ENCODE measurements at places on chromosomes 2 and 18.

DNA sequence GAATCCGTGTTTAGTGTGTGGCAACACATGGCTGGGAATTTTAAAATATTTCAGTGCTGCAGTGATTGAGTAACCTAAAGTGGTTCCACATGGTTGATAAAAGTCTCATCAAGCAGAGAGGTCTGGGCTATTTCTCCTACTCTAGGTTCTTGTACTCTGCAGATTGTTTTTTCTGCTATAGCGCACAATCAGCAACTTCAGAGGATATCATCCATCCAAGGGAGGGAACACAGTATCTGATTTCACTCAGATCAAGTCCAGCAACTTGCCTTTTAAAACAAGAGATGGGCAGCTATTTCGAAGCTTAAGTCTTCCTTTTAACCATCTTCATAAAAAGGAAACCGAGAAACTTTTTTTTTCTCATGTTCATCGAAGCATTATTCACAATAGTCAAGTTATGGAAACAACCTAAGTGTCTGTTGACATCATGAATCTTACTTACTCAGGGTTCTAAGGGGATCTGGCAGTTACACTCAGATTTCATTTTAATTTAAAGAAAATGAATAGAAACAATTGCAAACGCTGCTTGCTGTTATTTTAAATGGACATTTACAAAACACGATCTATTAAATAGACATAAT lies 172.7 kb upstream of the TRIB2 start:
- DNase-seq: no peak

- no peak for DNase-seq
Measured at GRCh38 chr2:99653433-99653832, 163.6 kb upstream of the REV1 start.

DNA sequence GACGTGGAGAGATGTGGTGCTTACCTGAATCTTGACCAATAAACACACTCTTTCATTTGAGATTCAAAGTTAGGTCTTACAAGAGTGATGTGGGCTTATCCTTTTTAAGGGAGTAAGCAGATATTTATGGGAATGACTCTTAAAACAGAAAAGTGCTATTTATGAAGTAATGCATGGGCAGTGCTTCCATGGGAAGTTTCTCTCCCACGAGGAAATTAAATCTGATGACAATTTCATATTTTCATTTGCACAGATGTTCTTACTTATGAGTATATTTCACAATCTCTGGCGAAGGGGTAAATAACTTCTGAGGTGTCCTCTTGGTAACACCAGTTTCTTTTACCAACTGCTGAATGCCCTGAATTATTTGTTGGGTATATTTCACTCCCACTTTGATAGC lies 21.0 kb downstream of the PNPT1 start:
- DNase-seq: no peak

GRCh38 chr2:70978341-70979179 lies at the start of gene ANKRD53:
TSS of gene ANKRD53 (plus strand) at chr2:70978630. CDS start at chr2:70978646, 16 bp downstream.
- DNase-seq: peak; percentile 33

- no peak for DNase-seq
Measured at GRCh38 chr18:46464926-46465655, 191.9 kb downstream of the LOXHD1 start.

Measured in activated naive CD8-positive, alpha-beta T cell treated with anti-CD3 and anti-CD28 coated beads, Interleukin-2, amount 50 U/mL, for 24 hours (primary cell).